Hematopoietic multipotent progenitor cell (in vitro differentiated cells): ENCODE measurements at places on chromosomes 16 and 17. TPM values are rescaled to one million over a fixed set of nuclear protein-coding genes. Genes with fewer than 3 reads are reported as not detected.

Gene SPATA22
- 0.27 TPM for total RNA-seq

DNA sequence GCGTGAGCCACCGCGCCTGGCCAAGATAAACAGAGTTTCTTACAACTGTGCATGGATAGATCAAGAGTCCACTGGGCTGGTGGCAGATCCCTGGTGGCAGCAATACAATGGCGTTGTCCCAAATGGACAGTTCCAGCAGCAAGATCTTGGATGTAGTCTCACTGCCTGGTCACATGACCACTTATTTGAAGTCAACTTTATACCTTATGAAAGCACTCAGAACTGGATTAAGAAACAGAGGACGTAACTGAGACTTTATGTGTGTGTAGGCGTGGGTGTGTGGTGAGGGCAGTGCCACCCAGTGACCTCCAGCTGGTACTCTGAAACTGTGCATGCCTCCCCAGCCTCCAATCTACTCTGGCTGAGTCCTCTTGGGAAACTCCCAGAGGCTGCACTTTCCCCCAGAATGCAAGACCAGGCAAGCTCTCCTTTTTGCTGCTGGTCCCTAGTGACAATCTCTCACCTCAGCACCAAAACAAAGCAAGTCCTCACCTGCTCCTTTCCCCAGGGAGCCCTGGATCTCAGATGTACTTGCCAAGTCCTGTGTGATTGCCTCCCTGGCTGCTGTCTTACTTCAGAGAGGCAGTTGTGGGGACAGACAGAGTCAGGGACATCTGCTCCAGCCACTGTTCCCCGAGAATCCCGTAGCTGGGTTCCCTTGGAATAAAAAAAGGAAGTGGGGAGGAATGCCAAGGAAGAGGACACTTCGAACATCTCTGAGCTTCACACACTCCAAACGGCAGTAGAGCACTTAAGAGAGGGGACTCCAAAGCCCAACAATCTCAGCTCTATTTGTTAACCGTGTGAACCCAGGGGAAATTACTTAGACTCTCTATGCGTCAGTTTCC is 11.7 kb upstream of the ST6GALNAC2 start:
- DNase-seq, result no peak

- DNase-seq, result no peak
Measured at GRCh38 chr17:1639549-1640180, 5.9 kb downstream of the SCARF1 start.

DNA sequence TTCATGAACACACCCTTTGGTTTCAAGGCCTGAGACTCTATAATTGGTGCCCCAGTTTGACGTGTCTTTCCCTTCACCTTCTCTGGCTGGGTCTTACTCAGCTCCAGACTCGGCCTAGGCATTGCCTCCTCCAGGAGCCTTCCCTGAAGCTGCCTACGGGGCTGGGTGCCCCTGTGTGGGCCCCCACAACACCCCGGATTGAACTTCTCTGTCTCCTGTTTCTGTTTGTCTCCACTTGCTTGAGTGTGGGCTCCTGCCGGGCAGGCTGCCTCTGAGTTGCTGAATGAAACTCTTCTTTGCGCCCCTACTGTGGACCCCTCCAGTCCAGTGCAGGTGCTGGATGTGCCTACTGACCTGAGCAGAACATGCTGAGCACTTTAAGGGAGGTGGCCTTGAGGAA is 2.3 kb upstream of the MPRIP start:
- no peak for DNase-seq

DNA sequence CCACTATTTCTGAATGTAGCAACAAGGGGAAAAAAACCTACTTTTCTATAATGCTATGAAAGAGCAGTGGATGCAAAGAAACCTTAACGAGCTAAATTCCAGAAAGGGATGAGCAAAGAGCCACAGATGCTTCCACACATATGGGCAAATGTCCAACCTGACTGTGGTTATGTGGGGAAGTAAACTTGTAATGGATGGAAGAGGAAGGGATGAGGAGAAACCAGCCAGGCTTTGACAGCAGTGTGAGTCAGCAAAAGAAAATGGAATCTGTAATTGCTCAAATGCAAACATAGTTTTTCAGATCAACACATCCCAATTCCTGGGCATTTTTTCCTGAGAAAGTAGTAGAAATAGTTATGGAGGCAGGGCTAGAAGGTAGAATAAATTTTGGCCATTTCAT is 204.8 kb upstream of the CPHXL start:
- no peak for DNase-seq
